Substantia nigra (tissue), 51 donors: ENCODE measurements at places on chromosomes 12 and 14.

- DNase-seq = no peak
Observed at GRCh38 chr12:66189486-66189843, 451 bp downstream of the IRAK3 start.

- DNase-seq = no peak
Observed at GRCh38 chr12:96548384-96548783, 59.0 kb downstream of the CFAP54 start.

DNA sequence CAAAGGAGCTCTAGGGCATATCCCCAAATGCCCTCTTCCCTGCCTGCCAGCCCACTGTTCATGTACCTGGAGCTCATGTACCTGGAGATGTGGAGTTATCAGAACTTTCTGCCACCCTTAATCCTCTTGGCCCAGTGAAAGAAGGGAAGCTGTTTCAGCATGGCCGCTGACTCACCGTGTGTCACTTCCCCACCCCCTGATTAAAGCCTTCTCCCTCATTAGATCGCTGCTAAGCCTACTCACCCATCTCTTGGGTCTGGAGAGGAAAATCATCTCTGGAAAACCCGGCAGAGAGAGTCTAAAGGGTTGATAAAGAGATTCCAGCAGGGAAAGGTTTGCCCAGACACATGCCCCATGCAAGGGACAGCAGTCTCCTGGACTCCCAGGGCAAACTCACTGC lies 4.5 kb upstream of the LTBP2 start:
- DNase-seq = no peak

- DNase-seq = peak; percentile 67
Observed at GRCh38 chr12:123533672-123534643, at the start of gene RILPL1. TSS of gene RILPL1 (minus strand) at chr12:123533719. CDS start at chr12:123533482, 237 bp downstream.

- DNase-seq = no peak
Observed at GRCh38 chr12:119486599-119487154, 106.9 kb upstream of the TMEM233 start.

GRCh38 chr12:64457032-64457431 lies 5.1 kb downstream of the TBK1 start:
- DNase-seq = no peak

DNA sequence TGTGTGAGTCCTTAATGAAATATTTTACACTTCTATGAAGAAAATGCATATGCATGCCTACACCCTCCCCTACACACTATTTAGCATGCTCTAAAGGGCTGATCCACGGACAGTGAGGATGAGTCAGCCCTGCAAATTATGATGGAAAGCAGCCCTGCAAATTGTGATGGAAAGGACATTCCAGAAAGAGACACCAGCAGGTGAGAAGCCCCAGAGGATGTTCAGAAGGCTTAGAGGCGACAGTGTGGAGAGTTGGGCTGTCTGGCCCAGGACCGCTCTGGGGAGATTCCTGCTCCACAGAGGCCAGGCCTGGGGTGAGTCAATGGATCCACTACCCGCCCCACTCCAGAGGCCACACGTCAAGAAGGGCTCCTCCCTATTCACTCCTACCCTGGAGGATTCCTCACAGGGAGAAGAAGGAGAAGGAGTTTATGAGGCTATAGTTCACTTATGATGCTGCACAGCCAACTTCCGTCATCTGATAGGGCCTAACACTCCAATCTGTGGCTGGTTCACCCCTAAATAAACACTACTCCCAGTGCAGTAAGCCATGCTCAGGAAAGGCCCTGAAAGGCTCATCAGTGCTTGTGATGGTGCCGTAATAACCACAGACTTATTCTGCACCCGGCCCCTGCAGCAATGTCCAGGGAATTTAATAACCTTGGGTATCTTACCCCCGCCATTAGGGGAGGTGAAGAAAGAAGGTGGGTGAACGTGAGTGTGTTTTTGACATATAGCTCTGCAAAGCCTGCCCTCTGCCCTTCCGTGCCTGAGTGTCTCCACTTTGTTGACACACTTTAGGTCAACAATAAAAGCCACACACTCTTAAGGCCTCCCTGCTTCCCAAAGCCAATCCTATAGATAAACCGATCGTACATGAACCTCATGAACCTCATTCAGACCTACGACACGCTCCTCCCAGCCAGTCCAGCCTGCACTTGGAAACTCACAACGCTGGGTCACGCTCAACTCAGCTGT lies 46.4 kb downstream of the CLMN start:
- DNase-seq = no peak
